ENCODE measurements at places on chromosomes 4 and X.
A peak's percentile ranks its signal among the peaks of the same experiment; 100 is the strongest.

- DNase-seq: no peak
Measured at GRCh38 chrX:149541521-149542047, 772 bp downstream of the EOLA1 start.

DNA sequence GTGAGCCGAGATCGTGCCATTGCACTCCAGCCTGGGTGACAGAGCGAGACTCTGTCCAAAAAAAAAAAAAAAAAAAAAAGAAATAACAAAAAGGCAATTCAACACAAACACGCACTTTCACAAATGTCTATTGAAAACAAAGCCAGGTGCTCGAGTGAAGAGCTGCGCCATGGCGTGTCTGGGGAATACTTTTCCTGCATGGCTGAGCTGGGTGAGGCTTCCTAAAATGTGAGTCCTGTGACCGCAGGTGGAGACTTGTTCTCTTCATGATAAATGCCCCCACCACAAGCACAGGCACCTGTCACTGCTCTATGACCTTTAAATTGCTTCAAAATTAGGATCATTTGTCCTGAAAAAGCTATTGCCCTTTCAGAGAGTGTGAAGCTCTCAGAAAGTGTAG lies 4.0 kb upstream of the ABLIM2 start:
- no peak for DNase-seq

DNA sequence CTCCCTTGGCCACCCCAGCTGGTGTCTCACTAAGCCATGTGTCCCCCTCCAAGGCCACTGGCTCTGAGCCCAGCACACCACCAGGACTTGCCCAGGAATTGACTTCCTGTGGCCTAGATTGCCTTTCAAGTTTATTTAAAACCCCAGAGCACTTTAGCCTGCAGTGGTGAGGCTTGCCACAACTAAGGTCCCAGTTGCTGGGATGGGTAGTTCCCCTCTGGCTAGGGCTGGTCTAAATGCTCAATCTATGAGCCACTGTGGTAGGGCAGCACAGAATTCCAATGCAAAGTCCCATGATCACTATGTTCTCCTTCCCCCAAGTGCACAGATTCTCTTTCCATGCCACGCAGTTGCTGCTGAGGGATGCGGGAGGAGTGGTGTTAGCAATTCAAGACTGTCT lies 61.1 kb upstream of the HCCS start:
- no peak for DNase-seq

DNA sequence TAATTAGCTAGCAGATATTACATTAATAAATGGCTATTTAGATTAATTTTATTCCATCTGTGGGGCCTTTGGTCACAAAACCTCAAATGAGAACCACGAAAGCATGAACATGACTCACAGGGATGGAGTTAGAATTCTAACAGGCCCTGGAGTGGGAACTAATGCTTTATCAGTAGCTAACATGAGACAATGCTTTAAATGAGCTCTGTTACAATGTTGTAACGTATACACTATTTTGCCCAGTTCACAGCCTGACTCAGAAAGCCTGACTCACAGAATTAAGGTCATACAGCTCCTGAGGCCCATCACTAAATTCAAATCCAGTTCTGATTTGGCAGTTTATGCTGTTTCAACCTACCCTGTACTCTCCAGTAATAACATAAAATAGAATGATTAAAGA lies 23.2 kb downstream of the VEGFC start:
- no peak for DNase-seq

DNA sequence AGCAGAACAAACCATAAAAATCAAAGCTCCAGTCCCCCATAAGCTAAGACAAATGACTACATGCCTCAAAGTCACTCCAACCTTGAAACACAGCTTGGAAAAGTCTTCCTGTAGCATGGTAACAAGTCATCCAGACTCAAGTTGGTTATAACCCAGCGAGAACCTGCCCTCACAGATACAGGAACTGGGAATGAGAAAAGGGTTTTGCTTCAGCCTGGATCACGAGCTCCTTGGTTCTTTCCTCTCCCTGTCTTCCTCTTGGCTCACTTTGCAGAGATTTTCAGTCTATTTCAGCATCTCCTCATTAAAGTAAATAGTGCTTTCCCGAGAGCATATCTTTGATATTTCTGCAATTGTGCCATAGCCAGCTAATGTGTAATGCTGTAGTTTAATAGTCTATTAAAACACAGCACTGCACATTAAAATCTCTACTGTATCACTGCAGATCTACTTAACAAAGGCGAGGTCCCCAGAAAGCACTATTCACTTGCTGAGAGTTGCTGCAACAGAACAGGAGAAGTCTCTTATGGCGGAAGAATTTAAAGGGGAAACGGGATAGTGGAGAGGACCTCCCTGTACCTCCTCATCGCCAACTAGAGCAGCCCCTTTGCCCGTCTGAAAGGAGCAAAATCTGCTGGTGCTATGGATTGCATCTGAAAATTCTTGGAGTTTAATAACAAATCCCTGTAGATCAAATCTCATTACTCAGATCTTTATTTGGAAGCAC lies 249.3 kb upstream of the GATB start:
- no peak for DNase-seq

GRCh38 chr4:110085131-110085530 lies 113.3 kb downstream of the ELOVL6 start:
- DNase-seq: peak; percentile 1

- no peak for DNase-seq
Measured at GRCh38 chr4:32203340-32203739, 1483.2 kb downstream of the PCDH7 start.

DNA sequence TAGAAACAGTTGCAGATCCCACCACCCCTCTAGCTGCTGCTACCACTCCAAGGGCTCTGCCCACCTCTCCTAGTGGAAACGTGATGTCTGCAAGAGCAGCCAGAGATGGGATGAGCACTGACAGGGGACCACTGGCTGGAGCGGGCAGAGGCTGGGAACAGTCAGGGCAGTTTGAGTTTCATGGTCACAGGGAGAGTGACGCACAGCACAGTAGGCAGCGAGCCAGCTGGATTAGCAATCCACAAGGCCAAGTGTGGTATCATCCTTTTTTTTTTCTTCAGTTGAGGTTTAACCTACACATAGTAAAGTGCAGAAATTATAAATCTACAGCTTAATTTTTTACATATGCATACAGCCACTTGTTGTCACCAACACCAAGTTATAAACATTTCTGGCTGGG lies 6.4 kb upstream of the SCML2 start:
- DNase-seq: no peak

- DNase-seq: no peak
Measured at GRCh38 chrX:11311706-11312105, 18.5 kb downstream of the AMELX start.

DNA sequence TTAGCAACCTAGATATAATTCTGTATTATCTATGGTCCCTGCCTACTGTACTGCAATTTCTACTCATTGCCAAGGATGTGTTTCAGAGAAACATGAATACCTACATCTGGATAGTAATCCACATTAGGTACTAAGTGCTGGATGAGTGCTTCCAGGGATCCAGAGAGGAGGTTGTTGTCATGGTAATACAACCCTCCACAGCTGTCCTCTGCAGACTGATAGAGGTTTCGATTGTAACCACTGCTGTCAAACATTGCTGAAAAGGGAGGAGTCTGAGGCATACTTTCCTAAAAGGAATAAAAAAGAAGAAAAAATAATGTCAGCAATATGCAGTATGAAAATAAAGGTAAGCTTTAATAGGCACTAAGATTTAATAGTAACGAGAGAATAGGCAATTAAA lies 12.5 kb downstream of the RASGEF1B start:
- DNase-seq: no peak

DNA sequence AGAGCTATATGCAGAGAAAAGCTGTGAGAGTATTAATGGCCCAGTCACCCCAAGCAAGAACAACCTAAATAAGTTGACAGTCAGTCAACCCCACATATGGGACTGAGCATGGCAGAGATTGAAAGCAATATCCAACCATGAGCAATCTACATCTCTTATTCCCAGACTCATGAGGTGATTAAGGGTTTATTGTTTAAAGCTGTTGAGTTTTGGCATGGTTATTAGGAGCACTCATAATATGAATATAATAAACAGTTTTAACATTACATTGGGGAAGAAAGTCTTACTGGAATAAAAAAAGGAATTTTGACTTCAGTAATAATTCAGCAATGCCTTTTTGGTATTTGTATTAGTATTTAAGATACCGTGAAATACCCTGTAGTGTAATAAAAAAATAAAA lies 1627.4 kb downstream of the STIM2 start:
- DNase-seq: no peak

GRCh38 chr4:187478292-187479140 lies 517.1 kb upstream of the ZFP42 start:
- DNase-seq: no peak

DNA sequence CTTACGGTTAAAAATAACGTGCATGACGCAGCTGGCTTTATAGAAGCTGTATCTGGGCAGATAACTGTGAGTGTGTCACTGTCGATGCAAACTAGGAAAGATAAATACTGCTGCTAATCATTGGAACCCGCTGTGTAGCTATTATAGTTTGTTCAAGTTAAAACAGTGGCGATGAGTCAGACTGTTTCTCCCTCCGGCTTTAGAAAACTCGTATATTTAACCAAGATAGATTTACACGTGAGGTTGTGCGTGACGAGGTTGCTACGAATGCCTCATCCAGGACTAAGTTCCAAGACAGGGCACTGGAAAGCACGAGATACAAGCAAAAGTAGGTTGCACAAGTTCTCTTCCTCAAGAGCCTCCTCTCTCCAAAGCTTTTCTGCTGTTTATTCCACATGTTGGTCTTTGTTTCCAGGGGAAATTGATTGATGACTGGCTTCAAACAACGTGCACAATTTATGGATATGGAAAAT lies 270.7 kb downstream of the FBXW7 start:
- no peak for DNase-seq

- DNase-seq: no peak
Measured at GRCh38 chrX:22399437-22400192, 126.9 kb downstream of the CBLL2 start.

GRCh38 chr4:78056265-78057129 lies 626 bp upstream of the FRAS1 start:
- no peak for DNase-seq

DNA sequence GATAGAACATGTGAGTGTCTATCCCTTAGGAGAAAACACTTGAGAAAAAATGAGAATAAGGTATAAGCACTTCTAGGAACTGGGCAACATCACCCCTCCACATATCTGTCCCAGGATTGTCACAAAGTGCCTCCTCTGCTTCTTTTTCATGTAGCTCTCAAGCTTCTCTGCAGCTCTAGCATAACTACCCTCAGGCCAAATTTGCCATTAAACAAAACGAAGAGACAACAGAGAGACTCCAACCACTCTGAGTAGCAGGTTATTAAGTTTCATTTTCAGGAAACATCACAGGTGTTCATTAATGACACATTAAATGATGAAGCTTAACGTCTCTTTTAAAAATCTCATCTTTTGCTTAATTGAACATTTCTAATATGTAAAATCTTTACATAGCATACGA lies 580.0 kb downstream of the GALNTL6 start:
- no peak for DNase-seq

GRCh38 chr4:1798580-1799386 lies 5.7 kb downstream of the FGFR3 start:
- no peak for DNase-seq

DNA sequence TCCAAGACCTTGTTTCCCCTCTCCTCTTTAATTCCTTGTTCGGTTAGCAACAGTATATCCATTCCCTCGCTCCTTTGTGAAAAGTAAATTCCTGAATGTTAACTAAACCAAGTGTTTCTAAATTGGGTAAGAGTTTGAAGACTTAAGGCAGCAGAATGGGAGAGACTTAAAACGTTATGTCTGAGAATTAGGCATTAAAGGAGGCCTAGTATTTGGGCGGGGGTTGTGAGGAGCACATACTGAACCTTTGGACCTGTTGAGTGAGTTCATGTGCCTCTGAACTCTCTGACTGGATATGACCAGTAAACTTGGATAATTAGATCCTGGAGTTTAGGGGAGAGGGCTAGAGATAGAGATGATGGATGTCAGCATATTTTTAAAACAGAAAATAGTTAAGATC lies 1.2 kb downstream of the MSMO1 start:
- DNase-seq: no peak

GRCh38 chr4:102817021-102817605 lies 10.2 kb downstream of the UBE2D3 start:
- no peak for DNase-seq

DNA sequence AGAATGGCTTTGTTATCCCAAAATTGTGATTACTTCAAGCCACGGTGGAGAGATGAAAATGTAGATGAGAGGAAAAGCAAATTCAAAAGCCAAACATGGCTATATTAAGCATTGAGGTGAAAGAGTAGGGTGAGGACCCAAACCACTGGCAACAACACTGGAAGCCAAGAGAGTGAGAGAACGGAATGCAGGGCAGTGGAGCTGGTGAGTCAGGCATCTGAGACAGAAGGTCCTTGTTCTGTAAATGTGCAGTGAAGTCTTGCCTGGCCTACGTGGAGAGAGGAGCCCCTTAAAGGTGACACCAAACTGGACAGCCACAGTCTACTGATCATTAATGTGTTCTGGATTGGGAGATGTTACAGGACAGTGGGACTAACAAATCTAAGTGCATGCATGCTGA lies 22.8 kb upstream of the SEC24B start:
- DNase-seq: no peak

DNA sequence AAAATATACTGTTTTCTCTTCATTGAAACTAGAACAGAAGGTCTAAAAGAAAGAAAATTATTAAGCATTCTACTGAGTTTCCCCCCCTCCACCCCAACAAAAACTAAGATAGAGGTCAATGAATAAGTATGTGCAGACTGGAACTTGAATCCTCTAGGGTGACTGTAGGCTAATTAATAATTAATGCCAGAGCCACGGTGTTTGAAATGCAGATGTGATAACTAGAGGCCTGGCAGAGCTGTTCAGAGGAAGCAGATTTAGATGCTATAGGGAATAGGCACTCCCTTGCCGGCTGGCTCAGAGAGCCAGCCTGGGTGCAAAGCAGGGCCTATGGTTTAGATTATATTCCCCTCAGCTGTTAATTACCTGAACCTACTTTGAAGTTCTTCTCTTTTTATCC lies 12.2 kb upstream of the POU3F4 start:
- DNase-seq: no peak

DNA sequence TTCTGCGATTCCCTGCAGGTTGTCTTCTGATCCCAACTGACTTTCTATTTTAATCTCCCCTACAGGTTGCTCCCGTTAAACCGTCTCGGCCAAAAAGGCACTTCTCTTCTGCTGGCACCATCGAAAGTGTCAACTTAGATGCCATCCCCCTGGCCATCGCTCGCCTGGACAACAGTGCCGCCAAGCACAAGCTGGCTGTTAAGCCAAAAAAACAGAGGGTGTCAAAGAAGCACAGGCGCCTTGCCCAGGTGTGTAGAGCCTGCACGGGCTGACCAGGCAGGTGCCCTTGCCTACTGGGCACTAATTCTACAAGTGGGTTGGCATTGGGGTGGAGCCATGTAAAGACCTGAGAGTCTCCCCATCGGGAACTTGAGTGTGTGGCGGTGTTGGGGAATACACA lies 74.2 kb downstream of the AASDH start:
- no peak for DNase-seq

DNA sequence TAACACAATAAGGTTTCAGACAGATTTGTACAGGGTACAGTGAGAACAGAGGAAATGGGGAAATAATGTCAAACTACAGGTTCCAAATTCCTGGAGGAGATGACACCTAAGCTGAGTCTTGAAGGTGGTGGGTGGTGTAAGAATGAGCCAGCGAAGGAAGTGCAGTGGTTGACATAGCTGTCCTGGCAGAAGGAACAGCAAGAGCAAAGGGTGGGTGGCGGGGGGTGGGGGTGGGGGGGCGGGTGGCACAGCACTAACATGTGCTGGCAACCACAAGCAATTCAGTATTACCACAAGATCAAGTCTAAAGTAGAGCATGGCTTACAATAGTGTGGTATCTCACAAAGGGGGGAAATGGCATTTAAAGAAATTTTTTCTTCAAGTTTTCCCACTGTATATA lies 13.1 kb upstream of the G3BP2 start:
- no peak for DNase-seq

GRCh38 chr4:78767350-78767749 lies 8.8 kb upstream of the BMP2K start:
- no peak for DNase-seq

All from stimulated activated CD8-positive, alpha-beta memory T cell treated with anti-CD3 and anti-CD28 coated beads, Interleukin-15, amount 100 ng/mL, for 1 hour (primary cell).